ENCODE measurements at places on chromosomes 3 and 15.

DNA sequence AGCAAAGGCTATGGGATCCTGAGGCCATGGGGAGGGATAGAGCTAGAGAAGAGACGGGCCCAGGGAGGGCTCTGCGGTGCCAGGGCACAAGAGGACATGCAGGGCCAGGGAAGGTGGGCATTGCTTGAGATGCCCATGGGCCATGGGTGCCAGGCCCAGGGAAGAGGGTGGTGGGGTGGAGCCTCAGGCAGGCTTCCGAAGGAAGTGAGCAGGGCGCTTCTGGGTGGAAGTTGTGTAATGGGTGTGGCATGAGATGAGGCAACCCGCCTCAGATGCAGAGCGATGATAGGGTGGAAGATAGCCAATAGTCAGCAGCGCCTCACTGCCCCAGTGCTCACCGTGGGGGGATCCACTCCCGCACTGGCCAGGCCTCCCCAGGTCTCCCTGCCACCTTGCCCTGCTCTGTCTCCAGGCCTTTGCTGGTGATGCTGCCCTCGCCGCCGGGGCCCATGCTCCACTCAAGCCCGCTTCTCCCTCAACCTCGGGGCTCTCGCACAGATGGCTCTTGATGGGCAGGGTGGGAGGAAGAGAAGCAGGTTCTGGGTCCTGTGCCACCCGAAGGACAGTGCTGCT lies 51.4 kb downstream of the DNAJB8 start:
- no peak for DNase-seq

DNA sequence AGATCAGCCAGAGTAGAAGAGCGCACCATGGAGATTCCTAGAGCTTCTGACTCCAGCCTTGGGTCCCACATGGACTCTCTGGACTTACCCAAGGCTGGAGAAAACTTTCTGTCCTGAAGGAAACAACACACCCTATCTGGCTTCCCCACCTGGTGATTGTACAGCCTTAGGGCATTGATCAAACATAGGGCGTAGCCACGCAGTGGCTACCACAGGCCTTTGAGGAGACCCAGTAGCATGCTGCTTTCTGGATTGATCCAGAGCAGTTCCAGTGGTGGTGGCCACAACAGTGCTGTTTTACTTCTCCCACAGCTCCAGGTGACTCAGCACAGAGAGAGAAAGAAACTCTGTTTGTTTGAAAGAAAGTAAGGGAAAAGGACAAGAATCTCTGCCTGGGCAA lies 23.5 kb downstream of the PYDC2 start:
- no peak for DNase-seq

DNA sequence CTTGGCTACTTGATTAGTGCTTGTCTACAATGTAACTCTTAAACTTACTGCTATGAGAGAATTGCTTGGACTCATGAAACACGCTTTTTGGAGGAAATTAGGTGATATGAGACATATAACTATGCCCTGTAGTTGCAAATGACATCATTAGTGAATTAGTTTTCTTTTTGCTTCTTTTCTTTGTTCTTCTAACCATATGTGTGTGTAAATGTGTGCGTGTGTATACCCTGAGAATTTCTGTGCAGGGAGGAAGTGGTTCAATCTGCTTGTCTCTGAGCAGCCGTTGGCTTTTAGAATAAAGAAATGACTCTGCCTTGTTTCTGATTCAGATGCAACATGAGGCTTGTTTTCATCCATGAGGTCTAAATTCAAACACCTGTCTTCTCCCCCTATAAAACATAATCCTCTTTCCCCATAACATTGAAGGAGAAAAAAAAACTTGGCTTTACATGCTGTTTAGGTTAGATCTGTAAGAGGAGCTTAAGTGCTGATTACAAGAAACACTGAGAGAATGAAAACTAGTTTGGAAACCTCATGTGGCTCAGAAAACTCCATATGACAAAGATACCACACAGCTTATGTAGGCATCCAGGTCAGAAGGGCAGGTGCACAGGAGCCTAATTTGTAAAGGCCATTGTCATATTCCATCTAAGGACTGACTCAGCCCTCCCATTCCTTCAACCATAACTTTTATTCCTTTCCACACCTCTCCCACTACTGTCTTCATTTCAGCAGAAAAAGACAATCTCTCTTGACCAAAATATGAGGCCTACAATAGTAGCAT lies 30.5 kb upstream of the BLM start:
- no peak for DNase-seq

DNA sequence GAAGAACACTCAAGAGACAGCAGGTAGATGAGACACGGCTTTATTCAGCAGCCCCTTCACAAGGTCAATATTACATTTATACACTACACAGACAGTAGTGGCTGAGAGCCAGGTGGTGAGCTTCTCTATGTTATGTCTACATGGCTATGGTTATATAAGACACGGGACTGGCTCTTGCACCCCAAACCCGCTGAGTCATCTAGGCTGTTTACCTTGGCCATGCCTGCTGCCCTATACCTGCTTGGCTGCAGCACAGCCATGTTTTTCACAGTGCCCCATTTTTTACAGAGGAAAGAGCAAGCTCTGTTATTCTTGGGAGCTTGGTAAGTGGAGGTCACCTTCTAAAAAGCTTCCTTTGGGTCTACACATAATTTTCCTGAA lies 231.6 kb downstream of the IGSF11 start:
- no peak for DNase-seq

GRCh38 chr3:146889626-146890025 lies 284.5 kb upstream of the PLSCR5 start:
- DNase-seq: no peak

- peak; percentile 40 for DNase-seq
Observed at GRCh38 chr3:158794936-158795518, 6.8 kb upstream of the MFSD1 start.

DNA sequence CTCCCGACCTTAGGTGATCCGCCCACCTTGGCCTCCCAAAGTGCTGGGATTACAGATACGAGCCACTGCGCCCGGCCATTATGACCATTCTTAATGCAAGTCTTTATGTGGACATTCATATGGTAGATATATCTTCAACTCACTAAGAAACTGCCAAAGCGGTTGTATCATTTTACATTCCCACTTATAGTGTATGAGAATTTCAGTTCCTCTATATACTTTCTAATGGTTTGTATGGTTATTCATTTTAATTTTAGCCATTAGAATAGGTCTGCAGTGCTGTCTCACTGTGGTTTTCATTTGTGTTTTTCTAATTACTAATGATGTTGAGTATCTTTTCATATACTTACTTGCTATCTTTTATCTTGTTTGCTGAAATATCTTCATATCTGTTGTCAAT lies 32.5 kb downstream of the TCF12 start:
- no peak for DNase-seq

DNA sequence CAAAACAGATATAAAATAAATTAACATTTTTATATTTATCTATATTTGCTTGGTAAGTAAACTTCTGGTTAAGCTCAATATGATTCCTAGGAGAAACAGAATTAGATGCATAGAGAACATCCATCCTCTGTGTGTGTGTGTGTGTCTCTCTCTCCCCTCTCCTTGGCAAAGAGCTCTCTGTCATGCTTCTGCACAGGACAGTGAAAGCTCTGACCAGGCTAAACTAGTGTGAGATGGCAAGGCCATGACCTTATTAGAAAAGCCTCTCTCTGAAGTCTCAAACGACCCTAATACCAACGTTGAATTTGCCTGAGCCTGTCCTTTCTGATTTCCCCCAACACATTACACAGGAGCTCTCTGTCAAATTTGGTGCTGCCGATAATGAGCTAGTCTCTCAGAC lies 746.0 kb downstream of the VGLL3 start:
- DNase-seq: no peak

- DNase-seq: no peak
Observed at GRCh38 chr3:118097226-118097625, 937.4 kb downstream of the IGSF11 start.

DNA sequence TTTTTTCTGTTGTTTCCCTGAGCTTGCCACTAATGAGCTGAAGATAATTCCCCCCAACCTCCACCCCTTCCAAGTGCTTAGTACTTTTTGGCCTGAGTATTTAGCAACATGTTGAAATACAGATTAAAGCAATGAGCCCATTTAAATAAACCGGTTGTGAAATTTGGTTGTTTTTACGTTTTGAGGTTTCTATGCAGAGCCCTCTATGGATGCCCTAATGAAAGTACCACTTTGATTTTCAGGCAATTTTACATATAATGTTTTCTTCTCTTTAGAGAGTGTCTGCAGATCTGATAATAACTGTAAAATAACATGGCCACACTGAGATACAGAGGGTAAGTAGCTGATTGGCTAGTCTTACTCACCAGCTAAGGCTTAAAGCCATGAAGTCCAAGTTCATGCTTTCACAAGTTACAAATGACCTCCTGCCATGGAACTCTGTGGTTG lies 139.4 kb upstream of the SLC7A14 start:
- no peak for DNase-seq

- peak; percentile 89 for DNase-seq
Observed at GRCh38 chr15:71295603-71296314, 180.5 kb downstream of the THSD4 start.

- no peak for DNase-seq
Observed at GRCh38 chr15:45669422-45669821, 34.6 kb downstream of the SQOR start.

DNA sequence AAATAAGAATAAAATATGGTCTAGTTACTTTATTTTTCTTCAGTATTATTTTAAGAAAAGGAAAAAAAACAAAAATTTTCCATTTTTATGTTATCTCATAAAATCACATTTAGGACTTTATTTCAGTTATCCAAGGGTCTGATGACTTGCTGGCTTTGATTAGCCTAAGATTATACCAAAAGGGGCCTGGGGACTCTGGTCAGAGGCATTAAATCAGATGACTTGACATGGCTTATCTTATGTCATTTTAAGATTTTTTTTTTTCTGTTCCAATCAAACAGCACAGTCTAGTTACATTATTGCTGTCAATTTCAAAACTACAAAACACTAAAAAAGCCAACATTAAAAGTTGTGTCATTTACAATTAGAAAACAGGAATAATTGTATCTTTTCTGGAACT lies 725.4 kb upstream of the NR2F2 start:
- no peak for DNase-seq

DNA sequence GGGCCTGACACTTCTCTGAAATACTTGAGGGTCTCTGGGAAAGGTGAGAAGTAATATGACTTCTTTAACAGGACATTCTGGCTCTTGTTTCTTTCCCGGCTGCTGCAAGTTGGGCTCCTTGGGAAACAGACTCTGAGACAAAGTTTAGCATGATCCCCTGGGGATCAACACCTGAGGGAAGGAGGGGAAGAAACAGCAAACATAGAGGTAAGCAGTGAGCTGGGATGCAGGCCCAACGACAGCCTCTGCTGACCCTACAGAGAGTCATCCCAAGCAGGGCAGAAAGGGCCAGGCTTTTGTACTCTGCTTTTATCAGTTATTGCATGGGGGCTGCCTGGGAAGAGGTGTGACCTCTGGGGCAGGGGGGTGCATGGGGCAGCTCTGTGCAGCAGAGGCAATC lies 26.8 kb upstream of the DUT start:
- no peak for DNase-seq

DNA sequence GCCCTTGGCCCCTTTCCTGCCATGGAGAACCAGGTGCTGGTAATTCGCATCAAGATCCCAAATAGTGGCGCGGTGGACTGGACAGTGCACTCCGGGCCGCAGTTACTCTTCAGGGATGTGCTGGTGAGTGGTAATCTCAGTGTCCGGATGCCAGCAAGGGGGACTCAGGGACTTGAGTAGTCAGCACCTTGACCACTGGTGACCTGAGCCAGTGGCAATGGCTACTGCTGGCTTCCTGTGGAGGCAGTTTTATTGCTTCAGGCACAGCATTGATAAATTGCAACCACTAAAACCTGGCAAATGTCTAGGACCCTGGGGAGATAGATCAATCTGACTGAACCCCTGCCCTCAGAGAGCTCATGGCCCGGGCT lies 830 bp downstream of the MAP2K5 start:
- no peak for DNase-seq

DNA sequence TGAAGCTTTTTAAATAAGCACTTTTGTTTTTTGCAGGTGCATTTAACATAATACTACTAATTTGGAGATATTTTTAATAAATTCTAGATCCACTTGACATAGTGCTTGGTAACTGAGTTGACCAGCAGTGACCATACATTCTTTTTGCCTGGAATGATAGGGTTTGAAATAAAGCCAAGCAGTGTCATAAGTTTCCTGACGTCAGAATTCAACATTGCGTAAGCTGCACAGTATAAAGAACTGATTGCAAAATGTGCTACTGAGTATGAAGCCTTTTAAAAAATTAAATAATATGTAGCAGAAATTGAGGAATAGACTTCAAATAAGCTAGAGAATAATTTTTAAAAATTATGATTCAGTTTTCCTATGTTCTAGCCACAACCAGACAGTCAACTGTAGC lies 454.6 kb upstream of the ARPP21 start:
- DNase-seq: peak; percentile 3

GRCh38 chr15:38002883-38003477 lies 68.5 kb downstream of the TMCO5A start:
- DNase-seq: peak; percentile 76

- DNase-seq: peak; percentile 30
Observed at GRCh38 chr3:152398495-152398894, 129.8 kb downstream of the MBNL1 start.

DNA sequence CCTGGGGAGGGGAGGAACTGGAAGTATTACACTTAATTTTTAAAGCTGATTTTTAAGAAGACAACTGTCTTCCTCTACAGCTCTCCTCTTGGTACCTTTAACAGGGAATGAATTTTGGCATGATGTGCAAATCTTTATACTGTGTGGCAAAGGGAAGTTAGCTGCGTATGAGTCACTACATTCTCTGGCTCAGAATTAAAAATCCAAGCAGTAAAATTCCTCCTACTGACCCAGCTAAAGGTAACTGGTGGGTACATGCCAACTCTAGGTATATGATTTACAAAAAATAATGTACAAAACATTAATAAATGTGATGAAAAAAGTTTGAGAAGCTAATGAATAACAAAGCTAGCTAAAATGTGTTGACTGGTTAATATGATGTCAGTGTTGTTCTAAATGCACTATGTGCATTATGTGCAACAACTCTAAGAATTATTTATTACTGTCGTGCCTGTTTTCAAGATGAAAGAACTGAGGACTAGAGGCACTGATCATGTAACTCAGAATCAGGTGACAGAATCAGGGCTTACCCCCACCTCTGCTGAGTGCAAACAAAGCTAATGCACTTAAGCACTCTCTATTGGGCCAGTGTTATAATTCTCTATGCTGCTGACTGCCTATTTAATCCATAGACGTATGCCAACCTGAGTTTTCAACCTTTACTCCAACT lies 194.7 kb upstream of the CADPS start:
- DNase-seq: no peak

DNA sequence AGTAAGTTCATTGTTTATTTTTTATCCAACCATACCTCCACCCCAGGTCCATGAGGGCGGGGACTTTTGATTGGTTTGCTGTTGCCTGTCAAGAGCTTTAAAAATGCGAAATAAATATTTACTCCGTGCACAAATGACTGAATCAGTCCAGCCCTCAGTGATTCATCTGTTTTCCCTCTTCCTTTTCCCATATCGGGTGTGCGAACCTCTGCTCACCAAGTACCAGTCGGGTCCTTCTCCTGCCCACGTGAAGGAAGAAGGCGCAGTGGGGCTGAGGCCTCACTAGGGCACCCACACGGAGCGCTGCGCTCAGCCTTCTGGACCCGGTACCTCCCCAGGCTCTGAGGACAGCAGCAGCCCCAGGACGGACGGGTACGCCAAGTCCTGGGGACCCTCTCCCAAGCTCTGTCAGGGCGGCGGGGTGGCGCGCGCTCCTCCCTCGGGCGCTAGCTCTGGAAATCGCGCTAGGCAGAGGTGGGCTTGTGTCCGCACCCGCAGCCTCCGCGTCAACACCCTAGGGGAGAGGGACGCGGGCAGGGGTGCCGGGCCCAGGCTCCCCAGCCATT lies 70.5 kb upstream of the EPHB3 start:
- peak; percentile 1 for DNase-seq

Measured in fibroblast of skin of back (primary cell).